ENCODE measurements at places on chromosomes 6 and 20.
A peak's percentile ranks its signal among the peaks of the same experiment; 100 is the strongest.

DNA sequence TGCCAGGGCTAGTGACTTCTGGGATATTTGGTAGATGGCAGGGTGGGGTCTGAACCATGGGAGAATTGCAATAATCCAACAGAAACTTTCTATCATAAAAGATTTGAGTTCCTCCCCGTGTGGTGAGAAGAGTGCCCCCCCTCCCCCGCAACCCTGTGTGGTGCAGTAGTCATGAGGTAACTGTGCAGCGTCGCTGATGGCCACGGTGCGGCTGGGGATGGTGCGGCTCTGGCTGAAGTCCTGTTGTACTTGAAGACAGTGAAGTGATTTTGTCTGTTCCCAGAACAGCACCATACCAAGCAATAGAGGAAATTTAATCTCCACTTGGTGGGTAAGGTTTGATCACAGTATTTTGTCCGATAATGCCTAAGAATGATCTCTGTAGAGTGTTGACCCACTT lies 654.8 kb upstream of the POU3F2 start:
- no peak for DNase-seq

GRCh38 chr6:69424581-69424980 lies 372.2 kb downstream of the LMBRD1 start:
- no peak for DNase-seq

- no peak for DNase-seq
Measured at GRCh38 chr6:28401172-28401571, 1.6 kb upstream of the ZSCAN12 start.

GRCh38 chr6:130593948-130594347 lies 228.1 kb downstream of the TMEM200A start:
- no peak for DNase-seq

- DNase-seq: peak; percentile 18
Measured at GRCh38 chr20:38143646-38144554, 21.2 kb downstream of the TGM2 start.

GRCh38 chr6:136343700-136344099 lies 54.1 kb upstream of the BCLAF1 start:
- no peak for DNase-seq

GRCh38 chr6:5672581-5673011 lies 334.1 kb downstream of the NRN1 start:
- DNase-seq: no peak

DNA sequence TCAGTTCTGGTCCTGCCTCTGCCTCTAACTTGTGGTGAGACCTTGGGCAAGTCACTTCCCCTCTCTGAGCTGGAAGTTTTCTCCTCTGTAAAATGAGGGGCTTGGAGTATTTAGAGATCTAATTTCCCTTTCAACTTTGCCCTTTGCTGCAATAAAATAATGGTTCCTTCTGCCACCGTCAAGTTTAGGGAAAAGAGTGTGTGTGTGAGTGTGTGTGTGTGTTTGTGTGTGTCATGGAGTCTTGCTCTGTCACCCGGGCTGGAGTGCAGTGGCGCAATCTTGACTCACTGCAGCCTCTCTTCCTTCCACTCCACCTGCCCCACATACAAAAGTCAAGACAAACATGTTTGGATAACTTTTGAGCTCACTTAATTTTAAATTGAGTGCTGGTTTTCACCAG lies 39.2 kb upstream of the PIM1 start:
- DNase-seq: peak; percentile 48

- no peak for DNase-seq
Measured at GRCh38 chr6:150008588-150008987, 16.7 kb downstream of the RAET1L start.

DNA sequence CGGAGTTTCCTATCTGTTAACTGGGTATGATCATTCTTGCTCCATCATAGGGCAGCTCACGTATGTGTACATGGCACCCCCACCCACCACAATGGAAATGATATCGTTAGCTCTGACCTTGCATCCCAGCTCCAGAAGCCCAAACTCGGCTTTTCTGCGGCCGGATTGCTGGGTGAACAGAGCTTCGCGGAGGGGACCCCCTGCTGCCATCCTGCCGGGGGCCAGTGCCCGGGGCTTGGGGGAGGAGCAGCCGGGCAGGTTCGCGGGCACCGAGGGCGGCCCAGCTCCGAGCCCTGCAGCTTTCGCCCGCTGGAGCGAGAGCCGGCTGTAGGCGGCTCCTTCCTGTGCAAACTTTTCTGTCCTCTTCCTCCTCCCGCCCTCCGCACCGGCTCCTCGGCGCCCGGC lies 24.9 kb upstream of the FUCA2 start:
- peak; percentile 67 for DNase-seq

- DNase-seq: no peak
Measured at GRCh38 chr6:24931296-24931695, 4.5 kb downstream of the RIPOR2 start.

DNA sequence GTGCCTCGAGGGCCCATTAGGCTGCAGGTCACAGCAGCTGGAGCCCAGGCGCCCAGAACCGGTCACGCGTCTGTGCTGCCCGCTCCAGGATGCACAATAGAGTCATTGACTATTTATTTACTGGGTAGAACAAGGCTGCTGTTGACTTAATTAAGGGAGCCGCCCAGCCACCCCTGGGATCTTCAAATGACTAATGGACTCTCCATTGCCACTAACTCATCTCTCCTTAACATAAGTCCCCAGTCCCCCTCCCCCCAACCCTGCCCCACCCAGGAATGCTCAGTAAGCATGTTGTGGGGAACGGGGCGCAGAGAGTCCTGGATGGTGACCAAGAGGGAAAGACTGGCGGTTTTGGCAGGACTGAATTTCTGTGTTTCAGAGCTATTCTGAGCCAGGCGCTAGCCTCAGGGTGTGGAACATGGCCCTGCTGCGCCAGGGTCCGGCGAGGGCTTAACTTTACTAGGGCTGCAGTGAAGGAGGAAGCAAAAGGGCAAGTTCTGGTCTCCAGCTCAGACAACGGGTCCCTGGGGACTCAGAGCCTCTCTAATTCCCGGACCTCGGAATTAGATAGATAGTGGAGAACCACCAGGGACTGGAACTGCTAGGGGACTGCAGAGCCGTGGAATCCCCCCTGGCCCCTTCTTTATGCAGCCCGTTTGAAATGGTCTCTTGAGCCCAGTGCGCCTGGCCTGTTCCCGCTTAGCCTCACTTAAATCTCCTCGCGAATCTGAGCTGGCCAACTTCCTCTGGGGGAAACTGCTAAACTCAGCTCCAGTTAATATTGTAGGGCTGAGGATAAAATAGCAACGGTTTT lies 1.5 kb upstream of the GRIK2 start:
- no peak for DNase-seq

GRCh38 chr6:166570929-166571713 lies 15.4 kb downstream of the RAMACL start:
- no peak for DNase-seq

DNA sequence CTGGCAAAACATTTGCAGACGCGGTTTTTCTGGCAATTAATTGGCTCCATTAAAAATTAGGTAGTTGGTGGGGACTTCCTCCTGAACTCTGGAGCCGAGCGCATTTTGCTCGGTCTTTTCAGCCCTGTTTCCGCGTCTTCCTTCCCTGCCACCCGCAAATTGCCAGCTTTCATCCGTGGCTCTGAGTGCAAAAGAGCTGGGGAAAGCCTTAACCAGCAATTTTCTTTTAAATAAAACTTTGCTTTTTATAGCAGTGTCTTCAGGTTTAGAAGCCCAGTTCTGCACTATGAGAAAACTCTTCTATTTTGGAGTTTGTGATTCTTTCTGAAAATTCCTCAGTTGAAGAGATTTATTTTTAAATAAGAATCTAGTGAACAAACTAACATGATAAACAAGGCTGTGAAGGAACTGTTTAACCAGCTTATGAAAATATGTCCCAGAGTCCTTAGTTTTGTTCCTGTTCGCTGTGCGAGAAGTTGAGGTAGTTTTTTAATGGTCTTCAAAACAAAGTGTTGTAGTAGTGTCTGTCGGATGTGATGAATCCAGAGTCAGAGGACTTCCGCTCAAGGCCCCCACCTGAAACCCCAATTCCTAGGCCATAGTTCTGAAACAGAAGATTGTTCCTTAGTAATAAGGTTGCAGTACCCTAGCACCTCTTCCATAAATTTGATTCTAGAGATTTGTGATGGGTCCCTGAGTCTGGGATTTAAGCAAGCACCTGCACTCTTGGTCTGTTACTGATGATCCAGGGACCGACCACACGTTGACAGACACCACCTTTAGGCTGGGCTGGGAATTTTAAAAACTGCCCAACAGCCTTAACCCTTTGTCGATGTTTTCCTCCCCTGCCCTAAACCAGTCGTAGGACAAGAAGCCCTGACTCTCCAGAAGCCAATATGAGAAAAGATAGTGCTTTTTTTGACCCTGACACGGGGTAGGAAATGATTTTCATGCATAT lies 950 bp downstream of the KCTD20 start:
- DNase-seq: peak; percentile 37

GRCh38 chr6:48916607-48917006 lies 546.4 kb downstream of the MMUT start:
- no peak for DNase-seq

DNA sequence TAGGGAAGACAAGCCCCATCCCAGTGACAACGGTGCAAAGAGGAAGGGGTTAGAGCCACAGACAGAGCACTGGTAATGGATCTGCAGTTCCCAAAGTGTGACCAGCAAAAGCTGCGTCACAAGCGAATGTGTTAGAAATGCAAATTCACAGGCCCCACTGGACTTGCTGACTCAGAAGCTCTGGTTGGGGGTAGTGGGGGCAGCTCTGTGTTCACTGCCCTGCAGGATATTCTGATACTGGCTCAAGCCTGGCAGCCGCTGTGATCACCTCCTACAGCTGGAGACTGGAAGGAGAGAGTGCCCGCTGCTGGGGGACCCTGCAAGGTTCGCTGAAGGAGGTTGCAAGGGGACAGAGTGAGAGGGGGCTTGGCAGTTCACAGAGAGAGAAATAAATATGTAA lies 179.7 kb upstream of the CDH4 start:
- no peak for DNase-seq

GRCh38 chr20:33120934-33121333 lies 41.5 kb downstream of the BPIFB4 start:
- no peak for DNase-seq

DNA sequence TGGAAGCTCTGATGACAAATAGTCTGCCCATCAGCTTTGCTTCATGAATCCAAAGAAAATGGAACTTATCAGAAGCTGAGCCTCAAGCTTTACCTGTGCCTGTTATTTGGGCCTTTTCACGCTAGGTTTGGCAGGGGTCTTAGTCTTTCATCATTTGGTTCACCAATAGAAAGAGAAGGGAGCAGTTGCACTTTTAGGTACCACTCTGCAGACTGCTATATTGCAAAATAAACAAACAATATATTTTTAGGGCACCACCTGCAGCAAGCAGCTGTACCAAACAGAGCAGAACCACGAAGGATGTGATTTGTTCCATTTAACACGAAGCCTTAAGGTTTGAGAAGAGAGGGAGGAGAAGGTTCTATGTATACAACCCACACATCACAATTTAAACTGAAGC lies 291.4 kb upstream of the RNF217 start:
- DNase-seq: no peak

- DNase-seq: no peak
Measured at GRCh38 chr20:16128538-16129106, 444.6 kb downstream of the KIF16B start.

- no peak for DNase-seq
Measured at GRCh38 chr6:105851113-105851580, 235.0 kb upstream of the PRDM1 start.

- peak; percentile 58 for DNase-seq
Measured at GRCh38 chr6:2942914-2943563, 28.3 kb downstream of the SERPINB6 start.

DNA sequence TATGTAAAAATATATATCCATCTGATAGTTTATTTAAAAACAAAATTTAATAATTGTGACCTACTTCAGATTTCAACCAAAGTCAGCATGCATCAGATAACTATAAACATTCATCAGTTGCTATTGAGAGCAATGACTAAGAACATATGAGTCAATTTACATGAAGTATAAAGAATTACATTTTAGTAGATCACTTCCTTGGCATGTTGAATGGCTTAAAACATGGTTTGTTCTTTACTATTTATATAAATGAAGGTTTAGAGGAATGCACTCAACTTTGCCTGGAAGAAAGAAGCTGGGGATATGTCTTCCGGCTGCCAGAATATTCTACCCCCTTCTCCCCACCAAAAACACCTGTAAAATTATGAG lies 6.4 kb upstream of the FAM217A start:
- DNase-seq: no peak

DNA sequence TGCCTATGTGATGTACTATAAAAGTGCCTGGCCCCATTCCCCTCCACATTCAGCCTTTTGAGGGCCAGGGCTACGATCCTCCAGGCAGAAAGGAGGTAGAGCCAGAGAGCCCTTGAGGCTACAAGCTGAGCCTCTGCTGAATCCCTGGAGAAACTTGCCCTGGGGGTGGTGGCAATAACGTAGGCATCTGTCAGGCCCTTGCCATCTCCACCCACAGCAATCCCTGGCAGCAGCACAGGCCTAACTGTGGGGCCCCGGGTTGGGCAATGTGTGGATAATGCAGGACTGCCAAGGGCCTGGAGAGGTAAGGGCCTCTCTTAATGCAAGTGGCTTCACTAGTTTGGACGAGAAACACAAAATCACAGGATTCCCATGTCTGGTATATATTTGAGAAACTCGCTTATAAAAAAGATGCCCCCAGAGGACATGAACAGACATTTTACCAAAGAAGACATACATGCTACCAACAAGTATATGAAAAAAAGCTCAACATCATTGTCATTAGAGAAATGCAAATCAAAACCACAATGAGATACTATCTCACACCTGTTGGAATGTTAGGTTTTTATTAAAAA lies 99.0 kb downstream of the QRSL1 start:
- no peak for DNase-seq

DNA sequence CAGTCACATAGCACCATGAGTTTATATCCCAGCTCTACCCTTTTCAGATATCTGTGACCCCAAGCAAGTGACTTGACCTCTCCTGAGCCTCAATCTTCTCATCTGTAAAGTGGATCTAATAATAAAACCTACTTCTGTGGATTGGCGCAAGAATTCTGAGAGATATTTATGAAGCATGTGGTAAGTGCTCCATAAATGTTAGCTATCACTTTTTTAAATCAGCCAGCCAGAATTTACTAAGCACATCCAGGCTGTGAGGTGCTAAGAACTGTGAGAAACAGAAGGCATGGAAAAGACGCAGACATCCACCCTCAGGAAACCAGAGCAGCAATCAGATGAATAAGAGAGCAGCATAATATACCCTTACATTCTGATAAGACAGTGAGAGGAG lies 862 bp downstream of the C20orf96 start:
- DNase-seq: peak; percentile 39

GRCh38 chr20:17557675-17558006 lies 12.2 kb upstream of the DSTN start:
- DNase-seq: no peak

GRCh38 chr6:25486550-25486949 lies 165.5 kb upstream of the SCGN start:
- DNase-seq: no peak

- DNase-seq: no peak
Measured at GRCh38 chr6:56772737-56773184, 130.1 kb upstream of the DST start.

GRCh38 chr6:47628448-47629272 lies 69.7 kb upstream of the ADGRF4 start:
- DNase-seq: no peak
